ENCODE measurements at places on chromosomes 2 and 18.

- DNase-seq, result no peak
Observed at GRCh38 chr18:80194874-80195570, 52.3 kb downstream of the PARD6G start.

DNA sequence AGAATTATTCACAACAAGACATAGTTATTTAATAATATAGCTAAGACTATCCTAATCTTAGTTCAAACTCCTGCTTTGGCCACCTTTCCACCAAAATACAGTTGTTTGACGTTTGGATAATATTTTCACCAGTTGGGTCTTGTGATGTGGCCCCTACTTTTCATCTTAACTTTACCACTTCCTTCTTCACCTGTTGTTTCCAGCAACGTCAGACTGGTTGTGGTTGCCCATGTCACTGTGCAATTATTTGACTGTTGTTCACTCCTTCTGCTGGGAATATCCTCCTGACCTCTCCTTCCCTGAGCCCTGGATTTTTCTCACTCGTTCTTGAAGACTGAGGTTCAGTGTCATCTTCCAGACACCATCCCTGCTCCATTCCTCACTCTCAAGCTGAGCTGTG is 132.2 kb upstream of the RASGRP3 start:
- no peak for DNase-seq

- no peak for DNase-seq
Observed at GRCh38 chr2:104286841-104287240, 567.1 kb upstream of the POU3F3 start.

- DNase-seq, result no peak
Observed at GRCh38 chr2:18047896-18048657, 169.6 kb downstream of the KCNS3 start.

GRCh38 chr2:46335391-46336282 is 38.4 kb downstream of the EPAS1 start:
- no peak for DNase-seq

GRCh38 chr2:164009756-164010337 is 274.0 kb upstream of the FIGN start:
- DNase-seq, result no peak
